Activated T-cell treated with anti-CD3 and anti-CD28 coated beads, Interleukin-2, amount 50 U/mL, for 48 hours (primary cell): ENCODE measurements at places on chromosomes 5 and 9.

- no peak for DNase-seq
Measured at GRCh38 chr5:15487228-15487627, 12.8 kb upstream of the FBXL7 start.

GRCh38 chr5:4990462-4990861 is 149.7 kb upstream of the ADAMTS16 start:
- no peak for DNase-seq

DNA sequence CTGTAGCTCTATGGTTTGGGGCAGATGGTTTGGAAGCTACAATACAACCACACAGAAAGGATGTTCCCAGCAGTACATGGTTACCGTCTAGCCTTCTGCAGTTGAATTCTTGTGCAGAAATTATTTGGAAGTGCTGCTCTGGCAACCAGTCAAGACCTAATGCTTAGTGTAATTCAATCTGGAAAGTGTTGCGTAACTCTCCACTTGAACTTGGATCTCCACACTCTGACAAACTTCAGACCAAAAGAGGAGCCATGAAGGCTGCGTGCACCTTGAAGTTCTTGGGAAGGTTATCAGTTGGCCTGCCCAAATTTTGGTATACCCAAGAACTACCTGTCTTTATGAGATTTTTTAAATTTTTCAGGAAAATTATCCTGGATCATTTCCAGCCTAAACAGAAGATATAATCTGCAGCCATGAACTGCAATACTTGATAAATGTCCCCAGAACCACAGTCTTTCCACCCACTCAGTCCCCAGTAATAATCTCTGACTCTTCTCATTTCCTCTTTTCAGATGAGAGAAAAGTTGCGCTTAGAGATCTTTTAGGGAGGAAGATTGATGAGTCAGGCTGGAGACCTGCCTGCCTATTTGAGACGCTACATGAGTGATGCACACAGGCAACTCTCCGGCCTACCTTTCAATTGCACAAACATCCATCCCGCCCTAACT is 159.9 kb downstream of the FANCC start:
- no peak for DNase-seq

- DNase-seq = no peak
Measured at GRCh38 chr5:147902609-147903115, 3.7 kb downstream of the C5orf46 start.

DNA sequence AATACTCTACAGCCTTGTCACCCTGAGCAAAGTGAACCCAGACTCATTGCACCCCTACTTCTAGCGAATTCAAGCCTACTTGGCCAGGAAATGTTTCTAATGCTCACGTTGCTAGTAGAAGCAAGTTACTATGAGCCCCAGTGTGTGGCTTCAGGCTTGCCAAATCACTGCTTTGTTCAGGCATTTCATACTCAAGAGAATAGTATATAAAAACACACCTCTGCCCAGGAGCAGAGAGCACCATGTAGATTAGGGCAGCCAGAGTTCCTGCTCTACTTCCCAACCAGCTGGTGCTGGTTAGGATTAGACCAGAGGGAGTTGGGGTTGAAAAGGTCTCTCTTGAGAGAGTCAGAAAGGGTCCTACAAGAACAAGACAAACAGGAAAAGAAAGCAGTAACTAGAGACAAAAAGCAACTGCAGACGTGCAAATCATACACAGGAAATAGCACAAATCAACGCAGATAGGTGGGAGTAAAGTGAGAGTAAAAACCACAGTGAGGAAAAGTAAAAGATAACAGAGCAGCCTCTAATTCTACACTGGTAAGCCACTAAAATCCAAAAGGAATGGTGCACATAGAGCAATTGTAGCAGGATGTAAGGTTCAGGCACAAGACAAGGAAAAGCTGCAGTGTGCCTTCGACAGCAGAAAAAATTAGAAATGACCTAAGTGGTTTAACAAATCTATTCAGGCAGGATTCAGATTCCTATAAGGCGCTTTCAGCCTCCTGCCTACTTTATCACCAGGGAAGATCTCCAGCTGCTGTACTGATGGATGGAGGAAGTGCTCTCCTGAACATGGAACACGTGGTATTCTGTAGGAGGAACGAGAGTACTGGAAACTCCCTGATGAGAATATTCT is 49.6 kb upstream of the KIF2A start:
- peak; percentile 49 for DNase-seq

DNA sequence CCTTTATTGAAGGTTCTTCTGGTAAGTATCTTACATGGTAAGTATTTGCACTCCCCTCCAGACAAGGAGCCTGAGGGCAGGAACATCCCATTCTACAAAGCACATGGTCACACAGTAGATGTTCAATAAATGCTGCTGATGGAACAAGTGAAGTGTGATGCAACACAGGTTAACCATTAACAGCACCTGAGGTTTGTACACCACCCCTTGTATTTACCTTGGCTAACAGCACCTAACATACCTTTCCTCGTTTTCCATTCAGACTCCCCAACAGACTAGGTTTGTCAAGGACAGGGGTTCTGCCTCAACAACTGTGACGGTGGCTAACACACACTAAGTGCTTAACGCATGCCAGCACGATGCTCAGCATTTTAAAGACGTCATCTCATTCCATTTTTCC is 213.6 kb downstream of the MAPKAP1 start:
- no peak for DNase-seq

GRCh38 chr5:17730421-17730820 is 96.2 kb downstream of the TAF11L14 start:
- DNase-seq = no peak

- DNase-seq = no peak
Measured at GRCh38 chr9:118896324-118897000, 472.8 kb downstream of the BRINP1 start.

GRCh38 chr9:128175102-128175563 is 15.1 kb downstream of the BBLN start:
- no peak for DNase-seq

DNA sequence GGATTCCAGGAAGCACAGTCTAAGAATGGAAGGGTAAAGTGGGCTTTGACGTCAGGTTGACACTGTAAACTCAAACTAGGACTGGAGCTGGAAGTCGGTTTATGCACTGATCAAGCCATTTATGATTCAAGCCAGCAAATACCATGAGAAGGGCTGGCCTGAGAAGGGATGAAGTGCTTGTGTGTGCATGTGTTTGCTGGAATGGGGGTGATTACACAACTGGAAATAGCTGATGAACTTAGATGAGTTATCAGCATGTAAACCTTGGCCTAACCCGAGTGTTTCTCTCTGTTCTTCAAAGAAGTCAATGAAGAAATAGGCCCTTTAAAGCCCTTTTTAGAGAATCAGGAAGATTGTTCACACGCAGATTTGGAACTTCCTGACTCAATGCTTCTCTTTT is 287.6 kb downstream of the RFX3 start:
- no peak for DNase-seq

DNA sequence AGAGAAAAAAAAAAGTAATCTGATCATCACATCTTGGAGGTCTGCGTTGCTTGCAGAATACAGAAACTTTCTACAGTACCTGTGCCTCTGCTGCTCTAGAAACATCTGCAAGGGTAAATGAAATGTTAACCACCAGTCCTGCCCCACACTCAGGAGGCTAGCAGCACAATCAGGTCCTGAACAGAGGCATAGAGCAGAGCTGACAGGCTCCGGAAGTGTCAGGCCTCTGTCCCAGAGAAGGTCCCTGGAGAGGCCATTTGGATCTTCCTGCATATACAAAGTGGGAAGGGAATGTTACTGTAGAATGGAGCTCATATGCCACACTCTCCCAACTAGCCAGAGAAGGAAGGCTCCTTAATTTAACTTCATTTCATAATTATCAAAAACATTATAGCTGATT is 7.2 kb downstream of the NRG2 start:
- no peak for DNase-seq

DNA sequence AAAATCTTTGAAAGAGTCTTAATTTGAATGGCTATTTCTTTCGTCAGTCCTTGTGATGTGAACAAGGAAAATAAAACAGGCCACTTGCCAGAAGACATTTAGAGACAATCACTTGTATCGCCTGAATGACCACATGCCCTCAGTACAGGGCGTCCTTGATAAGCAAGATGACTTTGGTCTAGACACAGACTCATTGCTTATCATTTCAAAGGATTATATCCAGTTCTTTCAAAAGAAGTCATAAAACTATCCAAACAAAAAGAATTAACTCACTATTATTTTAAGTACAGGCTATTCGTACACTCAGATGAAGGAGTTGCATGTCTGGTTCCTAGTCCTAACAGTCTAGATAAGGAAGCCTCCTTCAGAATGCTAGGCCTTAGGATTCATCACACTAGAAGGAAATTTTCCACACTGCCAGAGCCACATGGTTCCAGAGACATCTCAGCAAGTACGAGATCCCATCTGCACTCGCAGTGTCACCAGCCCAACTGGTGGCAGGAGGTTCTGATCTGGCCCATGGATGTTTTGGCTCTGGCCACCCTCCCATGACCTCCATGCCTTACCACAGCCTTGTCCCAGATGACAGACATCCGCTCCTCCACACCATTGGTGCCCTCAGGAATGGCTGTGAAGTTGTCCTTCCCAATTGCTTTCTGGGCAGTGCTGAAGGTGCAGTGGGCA is 109.6 kb downstream of the DPYSL3 start:
- no peak for DNase-seq

DNA sequence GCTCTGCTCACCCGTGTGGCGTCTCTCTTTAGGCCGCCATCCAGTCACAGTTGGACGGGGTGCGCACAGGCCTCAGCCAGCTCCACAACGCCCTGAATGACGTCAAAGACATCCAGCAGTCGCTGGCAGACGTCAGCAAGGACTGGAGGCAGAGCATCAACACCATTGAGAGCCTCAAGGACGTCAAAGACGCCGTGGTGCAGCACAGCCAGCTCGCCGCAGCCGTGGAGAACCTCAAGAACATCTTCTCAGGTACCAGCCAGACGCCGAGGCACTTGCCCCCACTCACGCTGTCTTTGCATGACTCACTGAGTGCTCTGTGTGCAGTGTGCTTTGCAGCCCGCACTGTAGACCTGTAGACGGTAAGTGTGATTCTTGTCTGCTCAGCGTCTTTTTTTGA is 4.5 kb downstream of the EXOC3 start:
- DNase-seq = no peak

GRCh38 chr5:145471026-145471425 is 364.1 kb downstream of the PRELID2 start:
- no peak for DNase-seq

DNA sequence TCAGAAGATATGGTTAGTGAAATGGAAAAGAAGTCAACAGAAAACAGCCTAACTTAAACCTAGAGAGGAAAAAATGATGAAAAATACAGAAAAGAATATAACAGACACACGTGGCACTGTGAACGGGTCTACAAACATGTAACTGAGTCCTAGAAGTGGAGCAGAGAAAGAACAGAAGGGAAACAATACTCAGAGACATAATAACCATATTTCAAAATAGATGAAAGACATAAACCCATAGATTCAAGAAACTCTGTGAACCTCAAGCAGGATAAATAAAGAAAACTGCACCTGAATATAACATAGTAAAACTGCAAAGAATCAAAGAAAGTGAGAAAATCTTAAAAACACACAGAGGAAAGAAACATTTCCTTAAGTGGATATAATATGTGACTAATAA is 67.7 kb upstream of the GOLGA1 start:
- DNase-seq = no peak

DNA sequence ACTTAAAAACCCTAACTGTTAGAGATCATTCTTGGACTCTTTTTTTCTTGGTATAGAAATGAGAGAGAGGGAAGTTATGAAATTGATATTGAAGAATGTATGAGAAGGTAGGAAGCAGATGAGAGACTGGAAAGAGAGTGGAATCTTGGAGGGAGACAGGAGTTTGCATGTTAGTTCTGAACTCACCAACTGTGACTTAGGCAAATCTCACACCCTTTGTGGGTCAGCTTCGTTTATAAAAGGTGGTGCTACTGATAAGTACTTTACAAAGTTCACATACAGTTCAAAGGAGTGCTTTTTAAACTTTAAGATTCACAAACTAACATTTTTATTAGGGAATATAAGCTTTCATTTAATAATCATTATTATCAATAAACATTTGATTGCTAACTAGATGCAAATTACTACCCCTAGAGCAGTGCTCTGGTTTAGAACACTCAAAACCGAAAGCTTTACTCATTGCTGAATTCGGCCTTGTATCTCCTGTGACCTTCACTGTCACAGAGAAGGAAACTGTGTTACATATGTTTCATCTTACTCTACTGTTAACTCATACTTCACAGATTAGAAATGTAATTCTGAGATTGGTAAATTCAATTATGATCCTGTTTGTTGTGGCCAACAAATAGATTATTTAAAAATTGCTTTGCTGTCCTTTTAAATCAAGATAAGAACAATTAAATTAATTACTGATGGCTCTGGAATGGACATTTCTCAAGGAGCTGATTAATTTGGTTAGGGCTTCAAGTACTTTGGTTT is 143.2 kb downstream of the RMI1 start:
- no peak for DNase-seq

DNA sequence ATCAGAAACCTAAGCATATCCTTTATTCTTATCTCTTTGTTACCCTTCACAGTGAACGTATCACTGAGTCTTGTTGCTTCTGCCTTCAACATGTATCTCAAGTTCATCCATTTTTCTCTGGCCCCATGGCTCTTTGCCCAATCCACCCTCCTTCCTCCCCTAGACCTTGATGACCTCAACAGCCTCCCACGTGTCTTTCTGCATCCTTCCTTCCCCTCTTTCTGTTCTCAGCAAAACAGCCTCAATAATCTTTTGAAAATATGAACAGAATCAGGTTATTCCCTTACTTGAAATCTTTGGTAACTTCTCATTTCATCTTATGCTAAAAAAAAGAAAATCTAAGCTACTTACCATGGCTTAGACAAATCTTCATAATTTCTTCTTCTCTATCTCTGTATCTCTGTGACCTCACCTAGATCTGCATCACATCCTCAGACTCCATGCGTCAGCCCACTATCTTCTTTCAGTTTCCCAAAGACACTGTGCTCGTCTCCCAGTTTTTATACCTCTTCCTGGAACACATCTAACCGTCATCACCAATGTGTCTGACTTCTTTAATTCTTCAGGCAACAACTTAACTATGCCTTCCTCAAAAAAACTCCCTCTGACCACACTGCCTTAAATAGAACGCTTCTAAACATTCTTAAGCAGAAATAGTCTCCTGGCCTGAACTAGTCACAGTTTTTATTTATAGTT is 208.0 kb downstream of the PARP8 start:
- no peak for DNase-seq

DNA sequence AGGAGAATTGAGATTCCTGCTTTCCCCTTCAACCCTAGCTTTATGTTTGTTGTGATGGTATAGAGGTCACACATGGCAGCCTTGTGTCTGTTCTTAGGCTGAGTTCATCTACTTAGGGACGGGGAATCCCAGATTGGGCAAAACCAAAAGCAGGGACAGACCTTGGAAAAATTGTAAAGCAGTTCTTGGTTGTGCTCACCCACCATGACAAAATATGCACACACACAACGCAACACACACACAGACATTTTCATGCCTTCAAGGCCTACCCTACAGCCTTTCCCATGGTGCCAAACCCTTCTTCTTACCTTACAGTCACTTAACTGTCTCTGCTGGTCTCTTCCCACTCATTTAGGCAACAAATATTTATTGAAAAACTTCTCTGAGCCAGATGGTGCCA is 14.8 kb downstream of the PCDHGC5 start:
- DNase-seq = no peak
